Activated naive CD8-positive, alpha-beta T cell treated with anti-CD3 and anti-CD28 coated beads, Interleukin-2, amount 10 ng/mL, durations not matched to agents 7 days and 5 days (primary cell): ENCODE measurements at places on chromosomes 2 and 18. TPM values are rescaled to one million over a fixed set of nuclear protein-coding genes. Genes with fewer than 3 reads are reported as not detected.

DNA sequence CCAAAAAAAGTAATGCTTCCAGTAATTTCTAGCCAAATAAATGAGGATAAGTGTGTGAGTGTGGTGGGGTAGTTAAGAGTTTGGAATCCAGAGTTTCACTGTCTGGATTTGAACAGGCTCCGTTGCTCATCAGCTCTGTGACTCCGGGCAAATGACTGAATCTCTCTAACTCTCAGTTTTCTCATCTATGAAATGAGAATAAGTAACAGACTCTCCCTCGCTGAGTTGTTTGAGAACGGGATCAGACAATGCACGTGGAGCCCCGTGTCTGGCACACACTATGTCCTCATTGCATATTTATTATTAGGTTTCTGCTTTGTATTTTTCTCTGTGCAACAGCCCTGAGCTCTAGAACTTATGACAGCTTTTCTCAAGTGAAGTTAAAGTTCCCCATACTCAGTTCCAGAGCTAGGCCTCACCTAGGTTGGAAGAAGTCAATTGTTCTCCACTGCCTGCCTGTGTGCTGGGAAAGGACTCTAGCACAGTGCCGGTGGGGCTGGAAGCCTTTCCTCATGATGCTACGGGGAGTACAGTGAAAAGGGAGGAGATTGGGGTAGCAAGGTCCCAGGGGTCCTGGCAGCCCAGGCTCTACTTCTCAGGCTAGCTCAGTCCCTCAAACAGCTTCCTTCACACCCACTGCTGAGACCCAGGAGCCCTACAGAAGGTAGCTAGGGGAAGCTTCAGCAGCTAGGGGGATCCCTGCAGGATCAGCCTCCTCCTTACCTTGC, 1.7 kb upstream of the ICOS start:
- peak overlapping the region; percentile 92 for H3K27ac ChIP-seq
- peaks cover 16% of the 10 kb centered on the region for H3K36me3 ChIP-seq
- peak overlapping the region; percentile 72 for H3K4me3 ChIP-seq
- H3K4me1 ChIP-seq: peaks cover 37% of the 10 kb centered on the region

GRCh38 chr18:23238651-23239349, 103.5 kb downstream of the CABLES1 start:
- peaks cover 30% of the 10 kb centered on the region for H3K4me1 ChIP-seq
- DNase-seq: no peak
- peak overlapping the region; percentile 90 for H3K27ac ChIP-seq
- H3K27me3 ChIP-seq: no peaks in the 10 kb centered on the region

GRCh38 chr2:208010506-208010905, 14.8 kb downstream of the PLEKHM3 start:
- no peak overlapping the region for H3K27ac ChIP-seq
- no peaks in the 10 kb centered on the region for H3K36me3 ChIP-seq
- no peaks in the 10 kb centered on the region for H3K27me3 ChIP-seq
- H3K4me3 ChIP-seq: no peak overlapping the region
- DNase-seq: no peak

GRCh38 chr2:49032936-49033335, 121.4 kb downstream of the FSHR start:
- DNase-seq: no peak
- peaks cover 2% of the 10 kb centered on the region for H3K27me3 ChIP-seq
- H3K27ac ChIP-seq: no peak overlapping the region
- H3K4me1 ChIP-seq: no peaks in the 10 kb centered on the region
- H3K4me3 ChIP-seq: no peak overlapping the region
- no peaks in the 10 kb centered on the region for H3K36me3 ChIP-seq

DNA sequence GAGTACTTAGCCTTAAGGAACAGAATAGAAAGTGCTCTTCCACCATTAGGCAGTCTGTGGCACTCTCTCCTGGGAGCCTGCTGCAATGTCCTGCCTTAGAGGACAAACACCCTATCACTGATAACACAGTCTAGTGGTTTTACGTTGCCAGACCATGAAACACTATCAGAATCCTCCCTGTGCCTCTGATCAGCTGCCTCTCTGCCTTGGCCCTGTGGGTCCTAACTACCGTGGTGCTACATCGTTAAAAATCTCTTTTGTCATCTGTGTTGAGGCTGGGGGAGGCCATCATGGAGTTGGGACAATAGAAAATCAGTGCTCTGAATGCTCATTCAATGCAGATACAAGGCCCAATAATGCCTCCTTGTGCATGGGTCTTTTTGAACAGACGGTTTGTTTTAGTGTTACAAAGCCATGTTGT, 11.9 kb upstream of the APCDD1 start:
- no peak for DNase-seq
- no peak overlapping the region for H3K27ac ChIP-seq
- no peaks in the 10 kb centered on the region for H3K4me1 ChIP-seq
- H3K36me3 ChIP-seq: no peaks in the 10 kb centered on the region
- peaks cover 9% of the 10 kb centered on the region for H3K27me3 ChIP-seq

GRCh38 chr2:46246790-46247189, 50.4 kb upstream of the EPAS1 start:
- peaks cover 2% of the 10 kb centered on the region for H3K36me3 ChIP-seq
- H3K27ac ChIP-seq: no peak overlapping the region
- H3K4me1 ChIP-seq: peaks cover 4% of the 10 kb centered on the region
- H3K27me3 ChIP-seq: peaks cover 32% of the 10 kb centered on the region
- DNase-seq: no peak

- no peak overlapping the region for H3K27ac ChIP-seq
- H3K36me3 ChIP-seq: no peaks in the 10 kb centered on the region
- H3K4me3 ChIP-seq: no peak overlapping the region
- peaks cover 6% of the 10 kb centered on the region for H3K4me1 ChIP-seq
- no peak for DNase-seq
Measured at GRCh38 chr2:159792036-159792435, 6.0 kb downstream of the CD302 start.

DNA sequence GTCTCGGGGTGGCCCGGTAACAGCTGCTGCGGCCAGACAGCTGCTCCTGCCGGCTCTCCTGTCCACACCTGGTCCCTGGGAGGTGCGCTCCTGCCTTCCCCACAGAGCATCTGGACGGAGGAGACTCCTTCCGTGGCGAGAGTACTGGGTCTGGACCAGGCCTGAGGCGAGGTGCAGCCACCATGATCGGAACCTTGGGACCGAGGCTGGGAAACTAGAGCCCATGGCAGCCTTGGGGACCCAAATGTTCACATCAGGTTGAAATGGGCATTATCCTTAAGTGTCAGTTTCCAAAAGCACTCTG, 628 bp downstream of the GIGYF2 start:
- no peak for DNase-seq
- peak overlapping the region; percentile 92 for H3K4me3 ChIP-seq
- H3K36me3 ChIP-seq: peaks cover 15% of the 10 kb centered on the region
- peak overlapping the region; percentile 84 for H3K27ac ChIP-seq
- no peaks in the 10 kb centered on the region for H3K27me3 ChIP-seq
- peaks cover 27% of the 10 kb centered on the region for H3K4me1 ChIP-seq

DNA sequence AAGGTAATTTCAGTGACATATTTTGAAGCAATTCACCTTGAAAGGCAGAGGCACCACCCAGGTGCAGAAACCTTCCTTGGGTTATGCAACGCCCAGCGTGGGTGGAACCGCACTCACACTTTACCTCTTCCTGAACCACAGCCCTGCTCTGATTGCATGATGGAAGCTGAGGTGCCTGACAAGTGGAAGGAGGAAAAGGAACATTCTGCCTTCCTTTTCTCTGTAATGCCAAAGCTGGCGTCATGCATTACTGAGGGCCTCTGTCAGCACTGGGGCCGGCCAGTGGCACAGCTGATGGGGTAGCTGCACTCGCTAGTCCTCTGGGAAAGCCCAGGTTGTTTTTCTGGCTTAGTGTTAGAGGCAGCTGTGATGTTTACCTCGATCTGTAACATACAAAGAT, 266.5 kb downstream of the NEDD4L start:
- peaks cover 8% of the 10 kb centered on the region for H3K27me3 ChIP-seq
- no peaks in the 10 kb centered on the region for H3K36me3 ChIP-seq
- no peak overlapping the region for H3K4me3 ChIP-seq
- peaks cover 16% of the 10 kb centered on the region for H3K4me1 ChIP-seq

GRCh38 chr2:183063083-183063482, 15.5 kb upstream of the DUSP19 start:
- H3K27ac ChIP-seq: no peak overlapping the region
- no peaks in the 10 kb centered on the region for H3K4me1 ChIP-seq
- H3K4me3 ChIP-seq: no peak overlapping the region
- H3K27me3 ChIP-seq: peaks cover 28% of the 10 kb centered on the region

DNA sequence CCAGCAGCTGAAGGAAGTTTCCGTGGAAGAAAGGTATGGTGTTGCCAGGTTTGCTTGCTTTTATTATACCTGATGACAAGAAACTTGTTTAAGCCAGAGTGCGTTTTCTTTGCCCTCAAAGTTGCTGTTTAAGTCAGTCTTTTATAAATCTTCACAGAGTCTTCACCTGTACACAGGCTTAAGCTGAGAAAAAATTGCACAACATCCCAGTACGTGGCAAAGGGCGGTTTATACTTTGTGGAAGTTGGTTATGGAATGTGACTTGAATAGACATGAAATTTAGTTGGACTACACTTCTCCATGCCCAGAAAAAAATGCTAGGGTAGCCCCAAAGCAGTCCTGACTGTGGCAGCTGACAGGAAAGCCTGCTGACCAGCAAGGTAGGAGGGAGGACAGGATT, 121.5 kb downstream of the RTN4 start:
- H3K4me3 ChIP-seq: no peak overlapping the region
- no peaks in the 10 kb centered on the region for H3K4me1 ChIP-seq
- H3K36me3 ChIP-seq: no peaks in the 10 kb centered on the region
- H3K27ac ChIP-seq: no peak overlapping the region

- no peak overlapping the region for H3K4me3 ChIP-seq
- H3K36me3 ChIP-seq: peaks cover 13% of the 10 kb centered on the region
- peaks cover 50% of the 10 kb centered on the region for H3K4me1 ChIP-seq
Measured at GRCh38 chr2:160384791-160385190, 108.8 kb downstream of the RBMS1 start.

DNA sequence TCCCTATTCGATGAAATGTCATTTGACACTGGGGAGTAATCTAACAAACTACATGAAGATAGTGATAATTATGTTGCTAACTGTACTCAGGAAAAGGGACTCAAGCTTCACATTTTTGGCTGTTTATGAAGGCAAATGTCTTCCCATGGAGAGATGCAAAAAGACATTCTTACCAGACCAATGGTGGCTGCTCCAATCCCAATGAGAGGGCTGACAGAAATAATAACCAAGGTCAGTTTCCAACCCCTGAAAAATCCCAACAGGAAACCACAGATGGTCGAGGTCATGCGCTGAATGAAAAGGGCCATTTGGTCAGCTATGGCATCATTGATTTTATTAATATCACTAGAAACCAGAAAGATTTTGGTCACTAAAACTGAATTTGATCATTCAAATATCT, 37.6 kb downstream of the ABCB11 start:
- H3K27me3 ChIP-seq: peaks cover 24% of the 10 kb centered on the region
- H3K27ac ChIP-seq: no peak overlapping the region
- DNase-seq: no peak
- no peak overlapping the region for H3K4me3 ChIP-seq
- peaks cover 2% of the 10 kb centered on the region for H3K4me1 ChIP-seq

GRCh38 chr18:10524507-10525370, 1.1 kb upstream of the NAPG start:
- peaks cover 22% of the 10 kb centered on the region for H3K4me1 ChIP-seq
- H3K27ac ChIP-seq: no peak overlapping the region
- H3K36me3 ChIP-seq: no peaks in the 10 kb centered on the region
- peak overlapping the region; percentile 98 for H3K4me3 ChIP-seq
- H3K27me3 ChIP-seq: peaks cover 6% of the 10 kb centered on the region

Gene AGXT
- total RNA-seq: not detected

Gene PLGLB1
- total RNA-seq: 7.9 TPM

Gene MRO
- not detected for total RNA-seq

Gene ANKZF1
- total RNA-seq: 170 TPM

Gene MYCN
- total RNA-seq: not detected

Gene SH2D6
- 0.94 TPM for total RNA-seq

Gene RGPD3
- not detected for total RNA-seq

Gene NT5DC4
- not detected for total RNA-seq

Gene ABCB11
- total RNA-seq: 0.28 TPM

Gene FAM237A
- not detected for total RNA-seq

Gene GTF2A1L
- total RNA-seq: not detected
